Neural progenitor cell (in vitro differentiated cells): ENCODE measurements at places on chromosomes 12 and 14. TPM values are rescaled to one million over a fixed set of nuclear protein-coding genes. Genes with fewer than 3 reads are reported as not detected.
A peak's percentile ranks its signal among the peaks of the same experiment; 100 is the strongest.

- H3K27ac ChIP-seq: no peak overlapping the region
- no peaks in the 10 kb centered on the region for H3K36me3 ChIP-seq
- no peak overlapping the region for H3K4me3 ChIP-seq
- H3K4me1 ChIP-seq: no peaks in the 10 kb centered on the region
- no peak for DNase-seq
Observed at GRCh38 chr12:130440411-130441080, 102.9 kb downstream of the PIWIL1 start.

The HVCN1 gene
- 12.0 and 16.4 TPM in 2 replicates for total RNA-seq

The ORAI1 gene
- total RNA-seq: 8.0 and 10.6 TPM in 2 replicates

- H3K4me3 ChIP-seq: no peak overlapping the region
- DNase-seq: no peak
- peaks cover 9% of the 10 kb centered on the region for H3K36me3 ChIP-seq
- H3K27me3 ChIP-seq: no peaks in the 10 kb centered on the region
- peaks cover 23% of the 10 kb centered on the region for H3K4me1 ChIP-seq
Observed at GRCh38 chr14:103492156-103492925, 30.3 kb downstream of the CKB start.

GRCh38 chr12:83691730-83692129 lies 1005.0 kb downstream of the TMTC2 start:
- H3K27ac ChIP-seq: no peak overlapping the region
- no peaks in the 10 kb centered on the region for H3K4me1 ChIP-seq
- H3K4me3 ChIP-seq: no peak overlapping the region
- H3K27me3 ChIP-seq: no peaks in the 10 kb centered on the region
- DNase-seq: no peak

GRCh38 chr12:12715459-12716150 lies 1.6 kb upstream of the CDKN1B start:
- DNase-seq: no peak
- H3K4me3 ChIP-seq: peak overlapping the region; percentile 98
- H3K27me3 ChIP-seq: no peaks in the 10 kb centered on the region

- H3K4me3 ChIP-seq: no peak overlapping the region
- H3K36me3 ChIP-seq: no peaks in the 10 kb centered on the region
- H3K4me1 ChIP-seq: peaks cover 4% of the 10 kb centered on the region
- H3K27me3 ChIP-seq: no peaks in the 10 kb centered on the region
Observed at GRCh38 chr12:98763656-98764055, 118.6 kb downstream of the APAF1 start.

DNA sequence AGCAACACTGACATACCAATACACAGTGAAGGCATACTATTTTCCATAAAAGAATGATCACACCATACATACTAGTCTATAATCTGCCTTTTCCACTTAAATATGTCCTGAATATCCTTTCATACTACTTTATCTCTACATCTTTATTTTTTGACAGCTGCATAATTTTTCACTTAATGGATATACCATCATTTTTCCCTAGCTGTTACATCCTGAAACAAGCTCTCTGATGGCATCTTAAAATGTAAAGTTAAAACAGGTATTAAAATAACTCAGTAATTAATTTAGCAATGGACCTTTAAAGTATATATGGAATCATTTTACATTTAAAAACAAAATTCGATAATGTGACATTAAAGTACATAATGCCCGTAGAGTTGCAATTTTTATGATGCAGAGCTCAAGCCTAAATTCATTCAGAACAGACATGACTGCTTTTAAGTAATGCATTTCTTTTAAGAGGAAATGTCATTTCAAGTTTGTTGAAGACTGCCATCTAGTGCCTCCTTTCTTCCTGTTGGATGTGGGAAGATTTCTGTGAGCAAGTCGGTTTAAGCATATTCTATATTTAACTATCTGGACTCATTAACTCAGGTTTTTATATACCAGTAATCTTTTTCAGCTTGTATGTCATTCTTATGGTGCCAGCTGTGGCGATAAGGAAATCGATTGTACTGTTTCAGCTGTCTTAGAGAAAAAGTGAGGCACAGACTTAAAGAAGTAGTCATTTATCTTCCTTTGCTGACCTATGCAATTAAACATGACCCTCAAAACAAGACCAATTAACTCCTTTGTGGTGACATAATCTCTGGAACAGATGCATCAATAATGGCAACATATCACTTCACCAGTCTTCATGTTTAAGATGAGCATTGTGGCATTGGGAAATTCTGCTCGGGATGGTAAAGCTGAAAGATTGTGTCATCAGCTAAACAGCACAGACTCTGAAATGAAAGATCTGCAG lies 20.3 kb downstream of the PRICKLE1 start:
- H3K36me3 ChIP-seq: no peaks in the 10 kb centered on the region
- no peak overlapping the region for H3K4me3 ChIP-seq
- no peak overlapping the region for H3K27ac ChIP-seq
- DNase-seq: peak; percentile 55

DNA sequence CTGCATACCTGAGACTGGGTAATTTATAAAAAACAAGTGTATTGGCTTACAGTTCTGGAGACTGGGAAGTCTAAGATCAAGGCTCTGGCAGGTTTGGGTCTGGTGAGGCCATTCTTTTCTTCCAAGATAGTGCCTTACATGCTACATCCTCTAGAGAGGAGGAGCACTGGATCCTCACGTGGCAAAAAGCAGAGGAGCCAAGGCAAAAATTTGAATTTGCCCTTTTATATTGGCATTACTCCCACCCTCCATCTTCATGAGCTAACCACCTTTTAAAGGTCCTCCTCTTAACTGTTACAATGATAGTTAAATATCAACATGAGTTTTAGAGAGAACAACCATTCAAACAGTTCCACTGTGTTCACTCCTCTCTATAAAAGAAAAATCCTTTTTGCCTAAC lies 286.3 kb upstream of the SEL1L start:
- no peak overlapping the region for H3K27ac ChIP-seq
- no peak overlapping the region for H3K4me3 ChIP-seq
- H3K36me3 ChIP-seq: no peaks in the 10 kb centered on the region
- H3K27me3 ChIP-seq: no peaks in the 10 kb centered on the region
- peaks cover 36% of the 10 kb centered on the region for H3K4me1 ChIP-seq
- DNase-seq: no peak

DNA sequence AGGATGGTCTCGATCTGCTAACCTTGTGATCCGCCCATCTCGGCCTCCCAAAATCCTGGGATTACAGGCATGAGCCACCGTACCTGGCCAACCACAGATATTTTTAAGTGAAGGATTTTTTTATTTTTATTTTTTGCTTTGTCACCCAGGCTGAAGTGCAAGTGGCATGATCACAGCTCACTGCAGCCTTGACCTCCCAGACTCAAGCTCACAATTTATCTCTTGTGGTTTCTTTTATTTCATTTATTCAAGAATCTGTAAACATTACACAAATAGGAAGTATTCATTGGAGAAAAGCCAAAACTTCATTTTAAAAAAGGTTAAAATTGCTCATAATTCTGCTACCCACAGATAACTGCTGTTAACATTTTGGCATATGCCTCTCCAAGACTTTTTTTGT lies 13.3 kb downstream of the MOAP1 start:
- H3K4me1 ChIP-seq: no peaks in the 10 kb centered on the region
- H3K27me3 ChIP-seq: no peaks in the 10 kb centered on the region
- no peak overlapping the region for H3K27ac ChIP-seq
- DNase-seq: no peak
- no peak overlapping the region for H3K4me3 ChIP-seq

The ERBB3 gene
- 6.3 and 8.8 TPM in 2 replicates for total RNA-seq

DNA sequence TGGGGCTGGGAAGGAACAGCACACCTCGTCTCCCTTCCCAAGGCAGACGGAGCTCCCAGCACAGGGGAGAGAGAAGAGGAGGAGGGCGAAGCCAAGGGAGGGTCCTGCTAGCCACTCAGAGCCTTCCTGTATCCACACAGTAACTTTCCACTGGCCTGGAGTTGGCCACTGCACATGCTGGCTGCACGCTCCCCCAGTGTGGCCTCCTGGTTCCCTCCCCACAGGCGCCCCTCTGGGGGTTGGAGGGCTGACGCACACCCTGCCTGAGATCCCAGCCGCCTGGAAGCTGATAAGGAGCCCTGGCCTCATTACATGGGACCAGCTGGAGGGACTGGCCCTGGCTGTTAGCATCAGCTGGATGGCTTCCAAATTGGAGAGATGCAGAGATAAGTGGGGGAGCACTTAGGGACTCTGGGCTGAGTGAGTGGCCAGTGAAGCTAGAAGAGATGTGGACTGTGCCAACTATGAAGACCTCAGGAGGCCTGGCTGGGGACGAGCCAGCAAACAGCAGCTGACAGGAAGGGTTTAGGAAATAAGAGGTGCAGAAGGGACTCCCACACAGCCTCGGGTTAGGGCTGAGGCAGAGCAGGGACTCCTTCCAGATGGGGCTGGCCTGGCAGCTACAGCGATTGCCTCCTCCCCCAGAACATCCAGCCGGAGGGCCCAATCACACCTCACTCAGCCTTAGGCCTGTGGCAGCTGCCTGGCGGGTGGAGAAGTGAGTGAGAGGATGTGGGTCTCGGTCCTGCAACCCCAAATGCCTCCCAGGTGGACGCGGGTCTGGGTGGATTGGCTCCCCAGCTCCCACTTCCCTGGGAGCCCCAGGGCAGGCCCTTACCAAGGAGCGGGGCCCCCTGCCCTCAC lies 26.3 kb upstream of the BCDIN3D start:
- H3K27ac ChIP-seq: no peak overlapping the region
- H3K36me3 ChIP-seq: no peaks in the 10 kb centered on the region
- no peak for DNase-seq
- no peaks in the 10 kb centered on the region for H3K27me3 ChIP-seq

DNA sequence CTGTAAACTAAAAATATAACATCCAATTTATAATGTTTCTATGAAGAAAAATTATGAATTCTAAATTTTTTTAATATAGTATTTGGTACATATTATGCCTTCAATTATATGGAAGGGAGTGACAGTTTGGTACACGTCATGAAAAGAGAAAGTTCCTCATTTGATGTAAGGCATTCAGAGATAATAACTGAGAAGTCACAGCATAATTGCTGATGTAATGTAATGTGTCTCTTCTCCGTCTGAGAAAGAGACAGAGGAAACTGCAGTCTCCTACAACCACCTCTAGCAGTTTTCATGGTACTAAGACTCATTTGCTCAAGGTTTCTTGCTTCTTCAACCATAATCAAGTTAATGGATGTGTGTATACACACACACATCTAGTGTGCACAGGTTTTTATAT lies 2.3 kb upstream of the CD69 start:
- DNase-seq: no peak
- no peaks in the 10 kb centered on the region for H3K27me3 ChIP-seq
- no peak overlapping the region for H3K27ac ChIP-seq
- no peak overlapping the region for H3K4me3 ChIP-seq
- no peaks in the 10 kb centered on the region for H3K36me3 ChIP-seq
- peaks cover 9% of the 10 kb centered on the region for H3K4me1 ChIP-seq
